NCI-H524 (cell line): ENCODE measurements at places on chromosomes 11 and 22.

DNA sequence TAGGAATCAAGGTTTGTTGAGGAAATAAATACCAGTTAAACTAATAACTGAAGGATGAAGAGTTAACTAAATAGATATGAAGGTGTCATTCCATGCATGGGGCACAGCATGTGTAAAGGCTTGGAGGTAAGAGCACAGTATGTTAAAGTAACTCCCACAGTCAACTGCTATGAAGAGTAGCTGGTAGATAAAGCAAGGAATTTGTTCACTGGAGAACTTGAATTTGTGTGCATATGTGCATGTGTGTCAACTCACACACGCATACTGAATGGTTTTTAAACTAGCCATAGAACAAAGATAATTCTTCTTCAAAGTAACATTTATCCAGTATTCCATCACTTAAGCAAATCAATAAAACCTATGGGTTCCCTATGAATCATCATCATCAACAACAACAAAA, 135.9 kb downstream of the FAM76B start:
- no peak for DNase-seq

- no peak for DNase-seq
These were observed 1080.8 kb upstream of the TENM4 start for GRCh38 chr11:80521592-80521991.

DNA sequence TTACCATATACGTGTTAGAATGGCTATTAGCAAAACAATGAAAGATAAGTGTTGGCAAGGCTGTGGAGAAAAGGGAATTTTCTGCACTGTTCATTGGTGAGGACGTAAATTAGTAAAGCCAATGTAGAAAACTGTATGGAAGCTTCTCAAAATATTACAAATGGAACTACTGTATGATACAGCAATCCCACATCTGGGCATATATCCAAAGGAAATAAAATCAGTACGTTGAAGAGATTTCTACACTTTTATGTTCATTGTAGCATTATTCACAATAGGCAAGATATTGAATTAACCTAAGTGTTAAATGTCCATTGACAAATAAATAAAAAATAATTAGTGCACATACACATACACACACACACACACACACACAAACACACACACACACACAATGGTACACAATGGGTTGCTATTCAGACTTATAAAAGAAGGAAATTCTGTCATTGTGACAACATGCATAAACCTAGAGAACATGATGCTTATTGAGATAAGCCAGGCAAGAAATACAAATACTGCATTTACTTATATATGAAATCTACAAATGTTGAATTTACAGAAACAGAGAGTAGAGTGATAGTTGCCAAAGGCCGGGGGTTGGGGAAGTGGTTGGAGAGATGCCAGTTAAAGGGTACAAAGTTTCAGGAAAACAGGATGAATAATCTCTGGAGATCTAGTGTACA, 565.8 kb upstream of the LRRC4C start:
- no peak for DNase-seq

GRCh38 chr11:88105526-88105925, 69.7 kb downstream of the RAB38 start:
- no peak for DNase-seq
